ENCODE measurements at places on chromosomes 6 and 20.

GRCh38 chr6:44058617-44059358 is 68.5 kb downstream of the MRPL14 start:
- peak; percentile 95 for DNase-seq

DNA sequence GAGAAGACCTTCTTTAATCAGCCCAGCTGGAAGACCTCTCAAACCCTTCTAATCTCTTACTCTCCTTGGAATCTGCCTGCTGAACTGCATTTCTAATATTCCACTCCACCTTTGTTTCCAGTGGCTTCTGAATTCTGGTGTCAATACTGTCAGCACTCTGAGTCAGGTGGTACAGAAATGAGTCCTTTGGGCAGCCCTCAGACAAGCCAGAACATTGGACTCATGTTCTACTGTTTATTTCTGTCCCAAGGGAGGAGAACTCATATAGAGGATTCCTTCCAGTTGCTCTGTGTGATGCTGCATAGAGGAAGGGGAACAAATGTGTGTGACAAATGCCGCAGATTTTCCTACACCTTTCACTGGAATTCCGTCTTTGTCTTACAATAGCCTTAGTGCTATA is 114.8 kb downstream of the PHF3 start:
- no peak for DNase-seq

GRCh38 chr20:1320902-1321653 is 7.9 kb downstream of the SDCBP2 start:
- DNase-seq = no peak

GRCh38 chr20:39233755-39234154 is 271.6 kb downstream of the DHX35 start:
- DNase-seq = no peak

- DNase-seq = no peak
These were observed 723 bp downstream of the MANEA start for GRCh38 chr6:95578106-95578410.

GRCh38 chr6:85402071-85402470 is 47.8 kb upstream of the NT5E start:
- DNase-seq = no peak

DNA sequence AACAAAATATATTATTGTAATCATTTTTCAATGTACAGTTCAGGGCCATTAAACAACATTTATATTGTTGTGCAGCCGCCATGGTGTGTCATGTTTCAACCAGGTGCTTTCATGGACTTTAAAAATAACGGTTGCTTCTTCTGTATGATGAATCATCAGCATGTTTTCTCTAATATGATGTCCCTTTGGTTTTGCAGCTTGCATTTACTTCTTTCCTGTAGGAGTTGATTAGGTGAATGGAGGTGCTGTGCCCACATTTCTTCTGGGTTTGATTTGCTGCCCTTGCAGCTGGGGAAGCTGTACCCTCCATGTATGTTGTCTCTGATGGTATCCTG is 54.9 kb upstream of the TULP4 start:
- DNase-seq = no peak

DNA sequence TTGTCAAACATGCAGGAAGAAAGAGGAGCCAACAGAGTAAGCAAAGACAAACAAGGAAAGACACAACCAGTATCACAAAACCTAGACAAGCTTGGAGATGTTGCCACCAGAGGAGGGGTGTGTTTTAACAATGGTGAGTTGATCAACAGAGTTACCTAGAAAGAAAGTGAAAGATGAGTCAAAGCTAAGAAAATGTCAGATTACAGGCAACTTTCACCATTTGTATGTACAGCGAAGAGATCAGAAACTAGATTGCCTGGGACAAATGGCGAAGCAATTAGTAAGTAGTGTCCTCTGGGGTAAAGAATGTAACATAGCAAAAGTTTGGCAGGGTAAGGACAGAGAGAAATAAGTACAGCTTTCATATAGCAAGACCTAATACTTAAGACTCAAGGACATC is 51.6 kb upstream of the POU3F2 start:
- no peak for DNase-seq

- DNase-seq = no peak
These were observed 26.8 kb downstream of the MANBAL start for GRCh38 chr20:37316116-37316774.

DNA sequence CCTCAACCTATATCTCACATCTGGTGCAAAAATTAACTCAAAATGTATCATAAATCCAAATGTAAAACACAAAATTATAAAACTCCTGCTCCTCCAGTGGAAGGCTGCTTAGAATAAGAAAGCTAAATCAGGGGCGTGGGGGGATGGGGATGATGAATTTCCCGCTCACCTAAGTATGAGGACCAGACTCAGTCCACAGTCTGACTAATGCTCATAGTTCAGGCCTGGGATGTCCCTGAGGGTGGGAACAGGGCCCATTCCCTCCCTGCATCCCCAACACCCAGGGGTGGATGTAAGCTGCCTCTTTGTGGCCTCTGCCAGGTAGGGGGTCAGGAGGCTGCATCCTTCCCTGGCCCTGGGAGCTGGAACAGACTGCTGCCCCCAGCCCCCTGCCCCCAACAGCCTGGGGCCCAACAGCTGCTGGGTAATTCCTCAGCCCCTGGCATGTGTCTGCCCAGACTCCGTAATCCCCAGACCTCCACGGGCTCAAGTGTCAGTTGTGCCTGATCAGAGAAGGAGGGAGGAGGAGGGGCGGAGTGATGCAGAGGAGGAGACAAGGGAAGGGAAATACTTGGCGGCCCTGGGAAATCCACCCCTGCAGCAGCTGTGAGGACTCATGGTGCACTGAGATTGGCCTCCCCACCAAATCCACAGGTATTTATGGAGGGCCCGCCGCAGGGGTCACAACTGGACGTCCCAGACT is 224.5 kb downstream of the PREX1 start:
- no peak for DNase-seq
